ENCODE measurements at places on chromosomes 12 and 14.

DNA sequence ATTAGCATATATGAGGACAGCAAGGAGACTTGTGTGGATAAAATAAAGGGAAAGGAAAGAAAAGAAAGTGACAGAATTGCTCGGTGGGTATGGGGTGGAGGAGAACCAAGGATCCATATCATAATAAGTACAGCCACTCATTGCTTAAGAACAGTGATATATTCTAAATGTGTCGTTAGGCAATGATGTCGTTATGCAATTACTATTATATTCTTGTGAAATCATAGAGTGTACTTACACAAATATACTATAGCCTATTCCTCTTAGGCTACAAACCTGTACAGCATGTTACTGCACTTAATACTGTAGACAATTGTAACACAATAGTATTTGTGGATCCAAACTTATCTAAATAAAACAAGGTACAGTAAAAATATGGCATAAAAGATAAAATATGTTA, 271.1 kb downstream of the CCER1 start:
- DNase-seq = no peak

- no peak for DNase-seq
Observed at GRCh38 chr14:50319721-50320120, 7.6 kb downstream of the DMAC2L start.

- no peak for DNase-seq
Observed at GRCh38 chr14:70702161-70702560, 60.4 kb downstream of the TTC9 start.

GRCh38 chr12:109822951-109823411, 10.2 kb downstream of the TRPV4 start:
- no peak for DNase-seq

DNA sequence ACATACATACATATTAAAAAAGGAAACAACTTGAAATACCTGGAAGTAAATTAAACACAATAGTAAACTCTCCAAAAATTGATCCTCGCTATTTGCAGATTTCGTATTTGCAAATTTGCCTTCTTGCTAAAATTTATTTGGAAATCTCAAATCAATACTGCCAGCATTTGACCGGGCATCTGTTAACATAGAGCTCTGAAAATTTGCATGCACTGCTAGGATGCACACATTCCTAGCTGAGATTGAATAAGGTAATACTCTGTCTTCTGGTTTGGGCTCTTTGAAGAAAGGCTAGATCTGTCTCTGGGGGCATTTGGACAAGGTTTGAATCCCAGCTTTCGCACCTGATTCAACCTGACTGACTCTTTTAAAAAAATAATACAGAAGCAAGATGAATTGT, 729.1 kb upstream of the MGAT4C start:
- DNase-seq = no peak

GRCh38 chr12:77485961-77486854, 344.5 kb upstream of the NAV3 start:
- DNase-seq = no peak
